ENCODE measurements at places on chromosomes 2 and 18.

GRCh38 chr2:64015391-64015790 lies 3.8 kb downstream of the VPS54 start:
- DNase-seq: no peak

DNA sequence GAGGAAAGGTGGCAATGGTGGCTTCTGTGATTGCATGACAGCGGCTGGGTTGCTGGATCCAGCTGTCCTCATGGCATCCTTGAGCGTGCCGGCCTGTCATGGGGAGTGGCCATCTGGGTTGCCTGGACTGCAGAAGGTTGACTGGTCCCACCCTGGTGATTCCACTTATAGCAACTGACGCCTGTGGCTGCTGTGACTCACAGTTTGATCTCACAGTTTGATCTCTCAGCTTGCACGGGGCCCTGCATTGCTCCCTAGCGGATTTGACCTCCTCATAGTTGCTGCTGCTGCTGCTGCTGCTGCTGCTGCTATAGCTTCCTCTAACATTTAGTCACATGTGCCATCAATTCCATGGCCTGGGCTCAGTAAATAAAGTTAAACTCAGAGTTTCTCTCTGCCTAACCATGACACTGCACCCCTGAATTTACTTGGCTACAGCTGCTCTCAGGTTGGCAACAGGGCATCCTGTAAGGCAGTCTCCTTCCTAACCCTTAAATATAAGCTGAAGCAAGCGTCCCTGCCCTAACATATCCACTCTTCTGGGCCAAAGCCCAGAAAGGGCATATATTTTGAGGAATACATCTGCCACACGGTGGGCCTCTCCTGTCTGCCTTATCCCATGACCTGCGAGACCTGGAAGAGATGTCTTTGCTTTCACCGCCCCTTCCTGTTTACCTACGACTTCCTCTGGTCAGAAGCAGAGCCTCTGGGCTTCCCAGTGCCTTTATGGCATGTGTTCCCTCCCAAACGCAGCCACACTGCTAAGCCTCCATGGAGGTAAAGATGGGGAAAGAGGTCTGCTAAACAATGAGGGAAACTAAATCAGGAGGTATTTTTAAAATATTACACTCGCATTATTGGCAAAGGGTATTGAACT lies 37.8 kb upstream of the CCDC150 start:
- DNase-seq: no peak

DNA sequence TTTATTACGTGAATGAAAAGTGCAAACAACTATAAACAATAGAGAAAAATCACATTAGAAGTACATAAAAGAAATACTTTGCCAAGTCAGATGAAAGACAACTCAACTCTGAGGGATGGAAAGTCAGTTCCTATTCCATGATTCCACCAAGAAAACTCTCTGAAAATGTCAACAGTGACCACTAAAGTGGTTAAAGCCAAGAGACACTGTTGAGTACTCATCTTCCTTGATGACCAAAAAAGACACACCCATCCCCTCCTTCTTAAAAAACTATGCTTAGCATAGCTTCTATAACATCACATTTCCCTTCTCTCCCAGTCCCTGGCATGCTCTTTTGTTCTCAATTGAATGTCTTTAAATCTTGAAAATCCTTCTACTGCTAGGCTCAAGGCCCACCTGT lies 160.0 kb downstream of the TCF4 start:
- no peak for DNase-seq

- DNase-seq: no peak
Observed at GRCh38 chr18:7850446-7850845, 283.3 kb downstream of the PTPRM start.

DNA sequence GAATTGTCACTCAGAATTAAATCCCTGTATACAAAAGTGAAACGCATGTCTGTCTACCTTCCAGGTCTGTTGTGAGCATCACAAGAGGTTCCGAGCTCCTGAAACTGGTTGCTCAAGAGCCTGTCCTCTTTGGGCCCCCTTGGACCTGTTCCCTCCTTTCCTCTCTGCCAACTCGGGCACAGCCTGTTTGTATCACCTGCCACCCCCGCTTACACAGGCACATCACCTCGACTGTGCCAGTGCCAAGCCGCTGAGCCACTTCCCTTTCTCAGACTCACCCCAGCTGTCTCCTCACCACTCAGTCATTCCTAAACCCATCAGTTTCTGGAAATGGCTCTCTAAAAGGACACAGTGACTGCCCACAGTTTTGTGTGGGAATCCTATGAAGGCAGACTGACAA lies 3.1 kb downstream of the EFR3B start:
- DNase-seq: no peak

DNA sequence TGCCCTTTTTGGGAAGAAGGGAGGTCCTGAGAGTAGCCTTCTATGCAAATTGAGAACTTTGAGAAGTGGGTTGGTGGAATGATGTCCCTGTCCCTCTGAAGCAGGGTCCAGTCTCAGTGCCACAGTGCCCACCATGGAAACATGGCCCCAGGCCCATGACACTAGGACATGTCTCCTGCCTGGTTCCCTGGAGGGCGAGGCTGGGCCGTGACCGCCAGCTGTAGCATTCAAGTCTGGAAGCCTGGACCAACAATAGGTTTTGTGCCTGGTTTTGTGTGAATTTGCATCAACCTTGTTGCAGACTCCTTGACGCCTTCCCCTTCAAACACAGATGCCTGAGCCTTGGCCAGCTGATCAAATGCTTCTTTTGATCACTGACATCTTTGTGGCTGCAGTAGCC lies 27.5 kb downstream of the ARID5A start:
- no peak for DNase-seq

- no peak for DNase-seq
Observed at GRCh38 chr2:137183206-137183898, 418.0 kb downstream of the THSD7B start.

- DNase-seq: no peak
Observed at GRCh38 chr2:9673914-9674481, 43.2 kb upstream of the YWHAQ start.

DNA sequence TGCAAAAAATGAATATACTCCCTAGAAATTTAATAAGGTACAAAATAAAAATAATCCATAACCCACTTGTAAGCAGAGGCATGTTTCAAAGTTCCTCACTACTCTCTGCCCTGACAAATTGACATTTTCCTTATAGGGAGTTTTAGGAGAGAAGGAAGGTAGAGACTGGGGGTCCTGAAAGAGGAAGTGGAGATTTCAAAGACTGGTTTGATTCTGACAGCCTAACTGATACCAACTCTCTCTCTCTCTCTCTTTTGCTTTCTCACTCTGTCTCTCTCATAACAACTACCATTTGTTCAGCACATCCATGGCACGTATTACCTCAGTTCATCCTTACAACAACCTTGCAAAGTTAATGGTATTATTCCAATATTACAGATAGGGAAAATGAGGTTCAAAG lies 18.6 kb downstream of the FZD7 start:
- DNase-seq: no peak

- no peak for DNase-seq
Observed at GRCh38 chr2:48283586-48284269, 246.2 kb upstream of the STON1 start.

GRCh38 chr2:240204431-240205276 lies 64.2 kb upstream of the OTOS start:
- no peak for DNase-seq

GRCh38 chr2:179049546-179050311 lies at the start of gene CCDC141:
TSS of gene CCDC141 (minus strand) at chr2:179050137. CDS start at chr2:179049941, 196 bp downstream.
- peak; percentile 49 for DNase-seq

GRCh38 chr18:23235860-23236259 lies 100.6 kb downstream of the CABLES1 start:
- no peak for DNase-seq

DNA sequence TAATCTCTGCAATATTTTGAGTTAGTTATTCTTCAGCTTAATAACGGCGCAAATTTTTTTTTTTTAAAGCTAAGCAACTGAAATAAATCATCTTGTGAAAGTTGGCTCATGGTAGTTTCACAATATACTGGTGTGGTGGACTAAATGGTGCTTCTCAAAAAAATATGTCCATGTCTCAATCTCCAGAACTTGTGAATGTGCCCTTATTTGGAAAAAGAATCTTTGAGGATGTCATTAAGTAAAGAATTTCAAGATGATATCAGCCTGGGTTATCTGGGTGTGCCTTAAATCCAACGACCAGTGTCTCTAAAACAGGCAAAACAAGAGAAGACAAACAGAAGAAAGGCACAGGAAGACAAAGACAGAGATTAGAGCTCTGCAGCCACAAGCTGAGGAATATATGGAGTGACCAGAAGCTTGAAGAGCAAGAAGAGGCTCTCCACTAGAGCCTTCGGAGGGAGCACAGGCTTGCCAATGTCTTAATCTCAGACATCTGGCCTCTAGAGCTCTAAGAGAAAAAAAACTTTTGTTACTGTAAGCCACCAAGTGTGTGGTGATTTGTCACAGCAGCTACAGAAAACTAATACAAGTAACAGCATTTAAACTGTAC lies 71.4 kb downstream of the HNMT start:
- DNase-seq: no peak

- DNase-seq: no peak
Observed at GRCh38 chr2:10884574-10884975, 27.2 kb upstream of the KCNF1 start.

GRCh38 chr18:13628211-13628610 lies 98.1 kb downstream of the FAM210A start:
- no peak for DNase-seq

- DNase-seq: no peak
Observed at GRCh38 chr2:238486123-238486848, 59.6 kb downstream of the ASB1 start.

GRCh38 chr2:150464270-150464669 lies 23.2 kb downstream of the RND3 start:
- DNase-seq: no peak

GRCh38 chr2:134244587-134244986 lies 9.3 kb upstream of the MGAT5 start:
- no peak for DNase-seq

DNA sequence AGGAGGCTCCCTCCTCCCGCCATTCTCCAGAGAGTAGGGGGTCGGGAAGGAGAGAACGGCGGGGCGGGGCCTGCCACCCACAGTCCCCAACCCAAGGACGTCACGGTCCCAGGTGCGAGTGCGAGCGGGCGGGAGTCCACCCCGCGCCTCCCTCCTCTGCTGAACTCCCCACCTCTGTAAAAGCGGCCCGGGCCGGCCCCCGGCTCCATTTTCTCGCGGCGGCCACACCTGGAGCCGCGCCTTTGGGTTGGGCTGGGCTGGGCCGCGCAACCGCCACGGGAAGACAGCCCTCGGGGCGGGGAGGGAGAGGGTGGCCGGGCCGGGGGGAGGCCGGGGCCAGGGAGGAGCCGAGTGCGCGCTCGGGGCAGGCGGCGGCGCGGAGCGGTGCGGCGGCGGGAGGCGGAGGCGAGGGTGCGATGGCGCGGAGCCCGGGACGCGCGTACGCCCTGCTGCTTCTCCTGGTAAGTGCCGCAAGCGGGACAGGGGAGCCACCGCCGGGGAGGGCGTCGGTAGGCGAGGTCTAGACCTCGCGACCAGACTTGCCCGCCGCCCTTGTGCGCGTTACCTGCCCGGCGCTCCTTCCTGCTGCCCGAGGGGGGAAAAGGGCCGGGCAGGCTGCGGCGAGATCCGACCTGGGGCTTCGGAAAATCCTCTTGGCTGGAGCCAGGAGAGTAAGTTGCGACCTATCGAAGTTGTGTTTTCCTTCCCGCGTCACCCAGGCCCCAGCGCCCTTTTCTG lies at the start of gene DSG2:
Gene DSG2, plus strand, starts transcription at position 342 of the 738 bp plus-strand sequence. Its CDS starts 75 bp downstream, at position 417.
- no peak for DNase-seq

GRCh38 chr2:195898505-195899191 lies 170.0 kb downstream of the DNAH7 start:
- DNase-seq: no peak

GRCh38 chr2:18398833-18399232 lies 161.6 kb downstream of the RDH14 start:
- no peak for DNase-seq

- no peak for DNase-seq
Observed at GRCh38 chr2:153819501-153819900, 52.2 kb upstream of the GALNT13 start.

GRCh38 chr2:168336786-168337388 lies 89.5 kb upstream of the STK39 start:
- peak; percentile 55 for DNase-seq

DNA sequence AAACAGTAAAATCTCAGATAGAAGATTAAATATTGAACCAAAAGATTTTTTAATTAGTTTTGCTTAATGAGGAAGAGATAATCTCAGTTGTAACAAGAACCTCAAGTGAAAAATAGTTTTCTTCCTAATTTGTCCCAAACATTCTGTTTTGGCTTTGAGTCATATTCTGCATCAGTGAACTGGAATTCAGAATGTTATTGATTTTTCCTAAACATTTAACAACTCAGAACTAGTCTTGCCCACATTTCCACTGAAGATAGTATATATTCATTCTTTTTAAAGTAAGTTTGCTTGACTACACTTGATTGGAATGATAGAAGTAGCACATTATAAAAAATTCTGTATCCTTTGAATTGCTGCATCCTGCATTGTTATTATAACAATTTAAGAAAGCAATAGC lies 85.7 kb upstream of the UGP2 start:
- no peak for DNase-seq

Data from activated CD8-positive, alpha-beta memory T cell treated with anti-CD3 and anti-CD28 coated beads, Interleukin-2, amount 10 ng/mL, durations not matched to agents 7 days and 5 days (primary cell).